Esophagus muscularis mucosa (tissue), 4 donors: ENCODE measurements at places on chromosomes 4 and X. TPM values are rescaled to one million over a fixed set of nuclear protein-coding genes. Genes with fewer than 3 reads are reported as not detected.

Gene ZBTB49
- total RNA-seq, result 3.1 TPM

Gene ARMCX4
- total RNA-seq, result 12.3 TPM

Gene ITM2A
- total RNA-seq, result 35.8 TPM

Gene WAS
- 3.2 TPM for total RNA-seq

Gene LDB2
- total RNA-seq, result 16.2 TPM

Gene C4orf50
- total RNA-seq, result 0.19 TPM

Gene GPAT3
- total RNA-seq, result 7.5 TPM

Gene GK
- 16.9 TPM for total RNA-seq

Gene DMRTC1
- not detected for total RNA-seq

Gene RGS12
- total RNA-seq, result 20.4 TPM

Gene TLR2
- 10.0 TPM for total RNA-seq

Gene SLC38A5
- total RNA-seq, result 7.5 TPM

Gene CITED1
- total RNA-seq, result 1.7 TPM

Gene UGT2A3
- total RNA-seq, result not detected

Gene SLC10A4
- total RNA-seq, result 0.46 TPM

Gene PCDH19
- total RNA-seq, result 1.5 TPM

Gene LANCL3
- 1.7 TPM for total RNA-seq

Gene MAGEB10
- not detected for total RNA-seq

Gene SLC9B1
- 1.3 TPM for total RNA-seq

Gene ASB9
- total RNA-seq, result 2.1 TPM

Gene DUSP9
- total RNA-seq, result not detected

Gene ATP1B4
- total RNA-seq, result not detected

Gene ZNF718
- 4.6 TPM for total RNA-seq

Gene PRDX4
- total RNA-seq, result 114 TPM

Gene GPR143
- total RNA-seq, result not detected

Gene GNL3L
- total RNA-seq, result 29.4 TPM

Gene CNGA1
- 4.0 TPM for total RNA-seq

Gene DCHS2
- 3.3 TPM for total RNA-seq

Gene DNAAF6
- total RNA-seq, result not detected

Gene USP9X
- 97.3 TPM for total RNA-seq

Gene SLC6A8
- total RNA-seq, result 47.3 TPM

Gene SPANXA1
- not detected for total RNA-seq

Gene TKTL2
- not detected for total RNA-seq

Gene GLUD2
- 1.7 TPM for total RNA-seq

Gene ZDHHC15
- total RNA-seq, result 2.0 TPM

Gene RAB41
- not detected for total RNA-seq

Gene NSG1
- total RNA-seq, result 0.42 TPM

Gene AMBN
- not detected for total RNA-seq

Gene MAP3K15
- 0.33 TPM for total RNA-seq

Gene MAGEA2B
- total RNA-seq, result not detected

Gene ODAPH
- total RNA-seq, result not detected

Gene ARAF
- 49.6 TPM for total RNA-seq

Gene CTAG2
- total RNA-seq, result not detected

Gene SATL1
- total RNA-seq, result not detected

Gene UNC5C
- 1.8 TPM for total RNA-seq

Gene HSPA4L
- total RNA-seq, result 5.0 TPM

Gene USP46
- 6.6 TPM for total RNA-seq

Gene VEGFD
- total RNA-seq, result 1.8 TPM

Gene TBX22
- total RNA-seq, result not detected
